Fibroblast of skin of right biceps (primary cell): ENCODE measurements at places on chromosomes 1 and 21.

GRCh38 chr1:182394055-182394775, 2.6 kb upstream of the GLUL start:
- no peak for DNase-seq

DNA sequence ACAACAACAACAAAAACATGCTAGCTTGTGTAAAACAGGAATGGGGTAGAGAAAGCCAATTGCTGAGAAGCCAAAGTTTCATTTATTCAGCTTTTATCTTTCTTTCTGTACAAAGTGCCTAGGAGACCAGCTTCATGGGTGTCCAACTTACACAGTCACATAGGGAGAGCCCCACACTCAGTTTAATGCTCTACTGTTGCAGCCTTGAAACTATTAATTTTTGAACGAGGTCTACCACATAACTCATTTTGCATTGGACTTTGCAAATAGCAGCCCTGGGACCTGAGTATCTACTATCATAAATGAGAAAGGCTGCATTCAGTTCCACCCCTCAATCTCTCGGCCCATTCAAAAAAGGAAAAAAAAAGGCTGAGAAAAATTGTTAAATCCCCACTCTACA, 98.8 kb downstream of the ZNF644 start:
- DNase-seq: no peak

DNA sequence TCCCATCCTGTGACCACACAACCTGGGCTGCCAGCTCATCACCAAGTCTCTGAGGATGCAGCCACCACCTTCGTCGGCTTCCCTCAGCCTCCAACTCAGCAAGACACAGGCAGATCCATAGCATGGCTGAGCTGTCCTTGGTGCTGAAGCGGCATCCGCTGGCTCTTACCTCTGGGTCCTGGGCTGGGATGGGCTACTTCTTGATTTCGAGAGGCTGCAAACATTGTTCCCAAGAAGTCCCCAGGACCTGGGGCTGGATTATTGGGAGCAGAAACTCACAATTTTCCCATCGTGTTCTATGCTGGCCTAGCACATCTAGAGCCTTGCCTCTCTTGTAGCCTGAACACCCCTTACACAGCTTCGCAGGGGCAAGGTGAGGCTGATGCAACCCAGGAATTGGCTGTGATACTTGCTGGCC, 24.9 kb upstream of the C1QA start:
- peak; percentile 57 for DNase-seq

GRCh38 chr1:175717610-175718540, 25.5 kb downstream of the TNR start:
- DNase-seq: no peak

DNA sequence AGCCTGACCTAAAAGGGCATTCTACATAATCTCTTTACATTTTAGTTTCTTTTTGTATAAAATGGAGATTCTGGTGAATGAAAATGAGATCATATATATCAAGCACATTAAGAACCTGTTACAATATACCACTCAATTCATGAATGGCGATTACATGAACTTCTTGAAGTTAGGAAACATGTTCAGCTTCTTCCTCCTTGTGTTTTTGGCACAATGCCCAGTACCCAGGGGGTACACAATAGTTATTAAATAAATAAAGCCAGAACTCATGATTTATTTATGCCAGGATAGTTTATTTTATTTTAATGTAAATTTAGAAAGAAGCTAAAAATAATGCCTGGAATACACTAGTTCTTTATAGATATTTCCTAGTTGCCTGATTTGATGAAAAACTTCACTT, 186.0 kb upstream of the PTGFR start:
- no peak for DNase-seq

GRCh38 chr1:220441211-220441610, 86.7 kb upstream of the MARK1 start:
- DNase-seq: no peak

- DNase-seq: no peak
These were observed 36.0 kb downstream of the FAM177B start for GRCh38 chr1:222772996-222773379.

DNA sequence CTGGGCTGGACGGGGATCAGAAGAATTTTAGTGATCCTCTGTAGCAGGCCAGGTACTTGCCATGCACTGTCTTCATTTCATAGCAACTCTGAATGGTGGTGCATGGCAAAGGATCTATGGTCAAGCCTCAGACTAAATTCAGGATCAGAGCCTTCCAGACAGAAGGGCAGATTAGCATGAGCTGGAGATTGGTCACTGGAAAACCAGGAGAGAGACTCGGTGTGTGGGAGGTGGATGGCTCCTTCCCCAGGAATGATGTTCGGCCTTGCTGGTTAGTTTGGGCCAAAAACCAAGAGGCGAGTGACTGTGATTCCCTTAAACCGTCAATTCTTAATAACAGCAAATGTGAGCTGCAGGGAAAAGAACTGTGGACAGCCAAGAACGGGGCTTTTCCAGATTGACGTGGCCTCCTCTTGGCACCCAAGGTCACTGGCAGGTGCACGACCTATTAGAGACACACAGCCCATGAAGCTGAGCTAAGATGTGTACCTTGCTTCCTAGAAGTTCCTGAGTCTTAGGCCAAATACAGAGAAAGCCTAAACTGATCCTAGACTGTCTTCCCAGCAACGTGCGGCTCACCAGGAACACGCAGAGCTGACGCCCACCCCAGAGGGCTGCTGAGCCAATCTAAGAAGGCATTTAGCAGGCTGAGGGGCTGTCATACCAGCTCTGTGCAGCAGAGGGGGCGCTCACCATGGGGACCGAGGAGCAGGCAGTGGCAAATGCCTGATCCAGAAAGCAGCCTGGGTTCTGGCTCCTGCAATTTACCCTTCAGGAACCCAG, 18.5 kb downstream of the ALDH4A1 start:
- DNase-seq: peak; percentile 58

DNA sequence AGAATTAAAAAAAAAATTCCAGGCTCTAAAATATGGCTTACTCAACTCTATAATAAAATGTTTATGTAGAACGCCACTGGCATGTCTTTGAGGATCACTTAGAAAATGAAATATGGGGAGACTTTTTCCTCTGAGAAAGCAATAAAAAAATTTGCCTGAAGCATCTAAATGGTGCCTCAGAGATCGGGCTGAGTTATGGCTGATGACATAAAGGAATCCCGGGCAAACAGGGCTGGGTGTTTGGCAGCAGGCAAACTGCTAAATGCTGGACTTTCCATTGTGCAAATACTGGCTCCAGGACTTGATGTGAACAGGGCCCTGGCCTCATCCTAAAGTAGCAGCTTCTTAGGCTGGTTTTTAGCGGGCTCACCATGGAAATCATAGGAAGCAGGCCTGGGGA, 44.5 kb upstream of the C1orf87 start:
- DNase-seq: peak; percentile 61

DNA sequence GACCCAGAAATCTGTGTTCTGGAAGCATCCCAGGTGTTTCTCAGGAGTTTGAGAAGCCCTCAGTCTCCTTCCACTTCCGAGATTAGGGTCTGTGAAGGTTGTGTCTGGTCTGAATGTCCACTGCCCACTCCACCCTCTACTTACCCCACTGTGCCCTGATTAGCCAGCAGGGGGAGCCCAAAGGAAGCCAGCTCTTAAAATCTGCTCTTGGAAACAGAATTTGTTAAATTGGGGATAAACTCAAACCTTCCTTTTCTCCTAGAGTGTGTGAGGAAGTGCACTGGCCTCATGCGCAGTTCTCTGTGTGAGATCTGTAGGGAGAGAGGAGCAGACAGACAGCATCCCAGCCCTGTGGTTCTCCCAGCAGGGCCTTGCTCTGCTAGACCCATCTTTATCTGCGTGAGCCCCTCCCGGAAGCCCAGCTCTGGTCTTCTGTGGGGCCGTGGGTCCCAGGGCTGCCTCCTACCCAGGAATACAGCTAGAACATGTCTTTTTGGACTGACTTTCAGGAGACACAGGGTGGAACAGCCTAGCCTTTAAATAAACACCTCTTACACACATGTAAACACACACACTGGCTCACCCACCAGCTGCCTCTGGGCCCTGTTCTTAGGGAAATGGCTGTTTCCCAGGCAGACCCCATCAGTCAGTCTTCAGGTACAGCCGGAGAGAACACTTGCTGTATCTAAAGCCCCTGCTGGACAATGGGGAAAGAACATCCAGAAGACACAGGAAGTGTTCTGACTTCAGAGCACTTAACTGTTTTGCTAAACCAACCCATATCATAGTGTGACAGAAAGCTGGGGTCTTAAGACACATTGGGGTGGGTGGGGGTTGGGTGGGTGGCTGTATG, 52.2 kb downstream of the SMYD2 start:
- peak; percentile 59 for DNase-seq

DNA sequence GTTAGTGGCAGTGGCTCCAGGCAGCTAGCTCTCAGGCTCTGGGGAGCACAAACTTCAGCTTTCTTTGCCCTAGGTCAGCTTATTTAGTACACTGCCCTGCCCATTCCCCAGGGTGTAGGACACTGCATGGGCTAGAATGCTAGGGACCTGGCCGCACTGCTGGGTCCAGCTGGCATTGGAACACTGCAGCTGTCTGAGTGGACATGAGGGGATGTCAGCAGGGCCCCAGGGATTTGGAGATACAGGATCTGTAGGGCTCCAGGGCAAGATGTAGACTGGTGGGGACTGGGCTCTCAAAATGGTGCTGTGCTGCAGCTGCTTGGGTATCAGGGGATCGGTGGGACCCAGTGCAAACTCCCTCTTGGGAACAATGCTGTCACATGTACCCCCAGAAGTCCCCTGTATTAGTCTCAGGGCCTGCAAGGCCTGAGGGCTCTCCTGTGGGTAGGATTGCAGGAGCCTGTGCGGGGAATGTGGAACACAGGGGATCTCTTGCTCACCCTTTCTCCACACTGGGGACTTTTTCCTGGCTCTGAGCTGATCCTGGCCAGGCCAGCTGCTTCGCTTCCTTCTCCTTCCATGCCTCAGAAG, 25.2 kb upstream of the TTC22 start:
- no peak for DNase-seq

- peak; percentile 26 for DNase-seq
These were observed 97.1 kb downstream of the AK5 start for GRCh38 chr1:77378723-77379535.

DNA sequence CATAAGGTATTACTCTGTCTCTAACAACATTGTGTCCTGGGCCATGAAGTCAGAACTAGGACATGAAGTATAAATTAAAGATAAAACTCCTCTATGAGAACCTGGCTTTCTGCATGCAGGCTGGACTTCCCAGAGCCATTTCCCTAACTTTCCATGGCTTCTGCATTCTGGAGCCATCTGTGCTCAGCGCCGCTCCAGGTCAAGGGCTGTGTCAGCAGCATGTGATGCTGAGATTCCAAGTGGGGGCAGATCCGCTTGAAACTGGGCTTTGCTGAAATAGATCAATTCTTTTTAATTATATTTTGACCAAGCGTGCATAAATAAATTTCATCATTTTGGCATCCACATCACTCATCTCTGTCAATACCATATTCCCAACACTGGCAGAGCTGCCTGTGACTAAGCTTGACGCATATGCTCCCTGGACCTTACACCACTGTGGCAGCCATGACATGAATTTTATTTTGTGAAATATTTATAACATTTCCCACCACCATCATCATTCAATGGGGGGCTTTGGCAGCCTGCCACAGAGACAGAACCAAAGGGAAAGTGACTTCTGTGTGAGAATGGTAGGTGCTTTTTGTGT, 110.4 kb upstream of the KCNK1 start:
- no peak for DNase-seq

DNA sequence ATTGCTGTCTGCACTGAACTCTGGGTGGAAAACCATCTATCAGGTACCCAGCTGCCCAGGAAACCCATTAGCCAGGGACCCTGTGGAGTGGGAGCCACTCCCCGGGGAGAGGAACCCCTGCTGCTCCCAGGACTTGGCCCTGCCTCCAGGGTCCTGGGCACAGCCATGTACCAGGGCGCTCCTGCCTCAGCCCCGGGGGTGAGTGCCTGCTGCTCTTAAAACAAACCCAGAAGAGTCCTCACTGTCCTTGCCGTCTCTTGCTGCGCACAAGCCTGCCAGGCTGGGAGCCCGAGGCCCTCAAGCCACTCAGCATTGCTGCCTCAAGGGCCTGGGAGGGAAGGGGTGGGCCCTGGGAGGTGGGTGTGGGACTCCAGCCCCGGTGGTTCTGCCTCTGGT, 3.4 kb upstream of the SLC25A34 start:
- DNase-seq: no peak

DNA sequence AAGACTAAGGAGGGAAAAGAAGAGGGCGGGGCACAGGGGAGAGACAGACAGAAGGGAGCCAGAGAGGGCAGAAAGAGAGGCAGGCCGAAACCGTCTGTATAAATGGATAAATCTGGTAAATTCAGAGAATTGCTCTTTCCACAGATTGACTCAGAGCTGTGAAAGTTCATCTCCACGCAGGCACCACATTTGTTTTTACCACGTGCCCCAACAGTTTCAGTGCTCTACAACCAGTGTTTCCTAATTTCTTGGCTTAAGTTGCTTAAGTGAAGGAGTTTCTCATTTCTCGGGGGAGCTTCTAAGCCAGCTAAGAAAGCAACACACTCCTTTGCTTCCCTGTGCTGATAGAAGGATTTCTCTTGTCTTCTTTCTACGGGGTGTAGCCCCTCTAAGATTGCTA, 87.1 kb downstream of the ENAH start:
- no peak for DNase-seq

DNA sequence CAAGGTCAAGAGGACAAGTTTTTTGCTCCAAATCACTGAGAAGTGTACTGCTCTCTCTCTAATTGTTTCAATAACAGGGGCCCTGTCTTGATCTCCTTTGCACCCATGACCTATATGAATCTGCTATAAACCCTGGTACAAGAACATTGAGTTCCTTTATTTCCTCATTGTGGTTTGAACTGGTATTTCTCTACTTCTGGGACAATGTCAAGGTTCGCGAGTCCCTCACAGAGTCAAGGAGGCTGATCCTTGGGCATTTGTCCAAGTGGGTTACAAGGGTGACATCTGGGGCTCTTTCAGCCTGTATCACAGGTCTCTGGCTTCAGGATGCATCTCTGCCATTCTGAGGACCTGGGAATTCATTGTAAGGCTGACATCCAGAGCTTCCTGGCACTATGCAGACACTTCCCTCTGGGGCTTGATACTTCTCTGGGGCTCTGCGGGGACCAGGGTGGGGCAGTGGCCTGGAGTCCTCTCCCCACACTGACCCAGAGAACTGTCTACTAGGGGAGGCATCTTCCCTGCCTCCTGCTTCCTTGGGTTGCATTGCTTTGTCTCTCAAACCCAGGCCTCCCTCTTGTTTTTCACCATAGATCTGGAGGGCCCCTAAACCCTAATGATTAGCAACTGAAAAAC, 22.5 kb upstream of the ZNF648 start:
- DNase-seq: no peak

- no peak for DNase-seq
These were observed 183.6 kb downstream of the DYRK1A start for GRCh38 chr21:37550157-37550556.
